Posterior vena cava (tissue), 2 donors: ENCODE measurements at places on chromosomes 1 and 21. TPM values are rescaled to one million over a fixed set of nuclear protein-coding genes. Genes with fewer than 3 reads are reported as not detected.

Gene PEAR1
- 14.5 TPM for total RNA-seq

Gene CLDN8
- total RNA-seq: not detected

Gene KCND3
- total RNA-seq: 27.8 TPM

Gene FLG
- total RNA-seq: not detected

DNA sequence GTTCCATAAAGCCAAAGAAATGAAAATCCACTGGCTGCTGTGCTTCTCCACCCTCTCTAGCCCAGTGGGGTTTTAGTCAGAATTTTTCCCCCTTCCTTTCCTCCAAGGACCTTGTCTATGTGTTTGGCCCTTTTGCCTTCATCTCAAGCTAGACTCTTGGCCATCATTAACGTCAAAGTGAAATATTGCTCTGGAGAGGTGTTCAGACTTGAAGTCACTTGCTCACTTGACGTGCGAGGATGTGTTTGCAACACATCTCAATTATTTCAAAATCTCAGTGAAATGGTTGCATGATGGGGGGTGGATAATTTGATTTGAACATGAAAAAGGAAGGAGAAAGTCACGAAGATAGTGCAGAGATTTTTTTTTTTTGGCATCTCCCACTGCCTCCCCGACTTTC is 13.6 kb downstream of the EVA1C start:
- no peak for DNase-seq

- DNase-seq: peak; percentile 77
These were observed 30.4 kb upstream of the ZBTB21 start for GRCh38 chr21:42040411-42041180.

DNA sequence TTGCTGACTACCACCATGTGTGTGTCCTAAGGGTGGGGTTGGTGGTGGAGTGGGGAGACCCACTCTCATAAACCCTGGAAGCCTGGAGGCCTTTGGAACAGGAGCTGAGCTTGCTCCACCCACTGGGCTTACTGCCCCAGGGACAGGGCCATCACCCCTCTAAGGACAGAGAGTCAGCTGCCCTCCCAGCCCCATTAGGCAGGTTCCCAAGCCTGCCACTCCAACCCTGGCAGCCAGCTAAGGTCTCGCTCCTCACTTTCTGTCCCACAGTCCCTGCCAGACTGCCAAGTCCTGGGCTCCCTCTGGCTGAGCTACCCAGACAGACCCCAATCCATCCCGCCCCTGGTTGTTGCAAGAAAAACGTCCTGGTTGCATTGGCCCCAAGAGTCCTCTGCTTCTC is 3.8 kb downstream of the NT5C1A start:
- DNase-seq: no peak

GRCh38 chr1:240413732-240414131 is 198.2 kb downstream of the GREM2 start:
- no peak for DNase-seq

GRCh38 chr1:77905603-77906002 is 17.2 kb downstream of the NEXN start:
- DNase-seq: no peak

DNA sequence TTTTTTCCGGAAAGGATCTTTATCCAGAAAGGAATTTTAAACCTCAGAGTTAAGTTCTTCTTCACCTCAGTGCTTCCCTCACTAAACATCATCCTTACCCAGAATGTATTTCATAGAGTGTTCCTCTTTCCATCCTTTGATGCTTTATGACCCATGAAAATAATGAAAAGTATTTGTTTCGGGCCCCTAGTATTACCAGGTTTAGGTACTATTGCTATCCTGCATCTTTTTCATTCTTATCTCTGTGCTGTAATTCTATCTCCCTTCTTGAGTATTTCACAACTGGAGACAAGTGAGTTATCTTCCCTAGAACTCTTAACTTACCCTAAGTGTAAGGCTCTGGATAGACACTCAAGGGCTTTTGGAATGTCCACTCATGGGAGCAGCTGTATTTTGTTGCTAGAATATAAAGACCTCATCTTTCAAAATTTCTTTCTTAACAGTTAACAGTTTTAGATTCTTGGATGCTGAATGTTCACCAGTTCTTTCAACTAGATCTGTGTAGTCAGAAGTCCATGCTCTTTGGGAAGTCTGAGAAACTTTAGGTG is 26.2 kb downstream of the UCK2 start:
- no peak for DNase-seq

DNA sequence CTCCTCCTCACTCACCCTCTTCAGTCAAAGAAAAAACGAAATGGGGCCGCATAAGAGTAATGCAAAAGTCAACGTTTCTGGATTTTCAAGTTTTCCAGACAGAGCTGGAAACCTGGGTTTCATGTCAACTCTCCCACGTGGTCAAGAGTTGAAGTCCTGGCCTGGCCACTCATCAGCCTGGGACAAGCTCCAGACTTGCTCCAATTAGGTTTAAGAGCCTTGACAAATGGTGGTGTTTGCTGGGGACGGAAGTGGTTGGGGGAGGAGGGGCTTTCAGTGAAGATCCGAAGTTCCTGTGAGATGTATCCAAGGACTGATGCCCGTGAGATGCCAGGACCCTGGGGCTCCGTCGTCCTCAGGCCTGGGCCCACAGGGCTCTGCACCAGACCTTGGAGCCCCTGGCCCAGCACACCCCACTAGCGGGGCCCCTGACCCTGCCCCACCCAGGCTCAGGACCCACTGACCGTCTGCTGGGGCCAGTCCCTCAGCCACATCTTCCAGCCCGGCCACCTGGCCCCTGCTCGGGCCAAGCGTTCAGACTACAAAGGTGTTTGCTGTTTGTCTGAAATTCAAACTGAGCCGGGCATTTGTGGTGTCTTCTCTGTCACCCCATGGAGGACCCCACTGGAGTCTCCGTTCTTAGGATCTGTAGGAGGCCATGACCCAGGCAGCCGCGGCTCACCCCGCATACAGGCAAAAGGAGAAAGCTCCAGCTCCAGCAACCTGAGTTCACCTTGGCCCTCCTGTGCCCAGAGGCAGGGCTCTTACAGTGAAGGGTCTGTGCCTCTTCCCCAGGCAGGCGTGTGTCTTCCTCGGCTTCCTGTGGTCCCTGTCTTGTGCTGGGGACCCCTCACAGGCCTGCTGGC is 53.3 kb downstream of the SIK1 start:
- no peak for DNase-seq

- DNase-seq: peak; percentile 31
These were observed 200.0 kb downstream of the MATN1 start for GRCh38 chr1:30523055-30524020.

- DNase-seq: no peak
These were observed 72.0 kb upstream of the CLDN14 start for GRCh38 chr21:36551731-36552433.

DNA sequence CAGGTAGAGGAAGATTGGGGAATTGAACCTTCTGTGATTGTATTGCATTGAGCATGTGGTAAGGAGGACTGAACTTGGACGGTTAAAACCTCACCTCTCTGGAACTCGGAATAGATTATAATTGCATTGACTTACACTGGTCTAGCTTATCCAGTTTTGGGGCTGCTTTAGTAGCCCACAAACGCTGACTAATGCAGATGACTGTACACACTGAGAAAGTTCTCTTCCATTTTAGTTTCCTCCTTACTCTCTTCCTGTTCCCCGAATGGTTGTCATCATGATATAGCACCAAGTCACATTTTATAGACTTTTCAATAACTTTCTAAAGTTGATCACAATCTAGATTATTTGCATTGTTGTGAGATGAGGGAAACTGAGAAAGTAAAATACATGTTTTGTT is 78.2 kb downstream of the NFIA start:
- no peak for DNase-seq

DNA sequence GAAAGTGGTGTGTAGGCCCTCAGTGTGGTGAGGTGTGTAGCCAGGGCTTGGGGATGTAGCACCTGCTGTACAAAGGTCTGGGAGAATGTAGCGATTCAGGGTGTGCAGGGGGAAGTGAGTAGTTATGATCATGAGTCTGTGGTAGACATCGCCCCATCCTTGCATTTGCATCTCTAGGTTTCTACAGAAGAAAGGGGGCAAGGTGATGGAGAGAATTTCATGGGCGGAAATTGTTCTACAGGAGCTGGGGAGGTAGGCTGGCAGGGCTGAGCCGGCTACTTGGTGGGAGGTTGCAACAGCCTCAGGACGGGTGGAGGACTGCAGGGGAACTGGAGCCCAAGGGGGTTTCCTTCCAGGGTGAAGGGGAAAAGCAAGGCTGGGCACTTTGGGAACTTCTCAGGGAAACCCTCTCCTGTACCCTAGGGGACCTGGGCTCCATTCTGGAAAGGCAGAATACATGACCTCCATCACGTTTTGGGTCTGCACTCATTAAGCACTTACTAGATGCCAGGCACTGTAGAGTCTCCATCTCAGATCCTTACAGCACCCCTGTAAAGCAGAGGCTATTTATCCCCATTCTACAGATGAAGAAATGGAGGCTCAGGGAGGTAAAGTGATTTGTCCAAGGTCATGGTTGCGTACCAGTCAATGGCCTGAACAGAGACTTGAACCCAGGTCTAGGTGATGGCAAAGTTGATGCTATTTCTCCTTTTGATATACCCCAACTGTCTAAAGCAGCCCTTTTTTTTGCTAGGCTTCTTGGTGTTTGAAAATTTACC is 14.5 kb upstream of the TNFRSF1B start:
- DNase-seq: no peak

DNA sequence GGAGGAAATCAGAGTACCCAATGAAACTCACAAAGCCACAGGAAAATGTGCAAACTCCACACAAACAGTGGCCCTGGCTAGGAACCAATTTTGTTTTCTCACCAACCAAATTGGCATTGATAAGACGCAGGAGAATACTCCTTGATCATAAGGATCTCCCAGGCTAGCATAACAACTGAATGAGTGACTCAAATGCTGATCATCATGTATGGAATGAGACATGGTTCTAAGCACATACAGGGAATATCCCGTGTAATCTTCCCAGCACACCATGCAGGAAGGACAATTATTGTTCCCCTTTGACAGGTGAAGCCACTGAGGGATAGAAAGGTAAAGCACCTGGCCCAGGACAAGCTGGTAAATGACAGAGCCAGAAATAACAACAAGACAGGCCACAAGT is 180.0 kb upstream of the DUSP10 start:
- no peak for DNase-seq

DNA sequence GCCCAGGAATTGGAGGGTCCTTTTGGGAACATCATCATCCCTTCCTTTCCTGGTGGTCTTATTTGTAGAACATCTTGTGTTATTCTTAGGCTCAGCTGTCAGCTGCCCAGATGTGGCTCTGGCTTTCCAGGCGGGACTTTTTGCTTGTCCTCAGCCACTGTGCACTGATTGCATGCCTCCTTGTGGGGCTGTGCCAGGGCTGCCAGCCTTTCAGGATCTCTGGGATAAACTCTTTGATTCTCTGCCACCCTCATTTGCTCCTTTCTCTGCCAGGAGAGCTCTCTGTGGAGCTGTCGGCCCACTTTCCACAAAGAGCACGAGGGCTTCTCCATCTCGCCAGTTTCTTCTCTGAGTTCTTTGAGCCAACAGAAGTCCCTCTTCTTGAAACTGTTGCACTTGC is 63.1 kb downstream of the PTPRU start:
- DNase-seq: peak; percentile 15

DNA sequence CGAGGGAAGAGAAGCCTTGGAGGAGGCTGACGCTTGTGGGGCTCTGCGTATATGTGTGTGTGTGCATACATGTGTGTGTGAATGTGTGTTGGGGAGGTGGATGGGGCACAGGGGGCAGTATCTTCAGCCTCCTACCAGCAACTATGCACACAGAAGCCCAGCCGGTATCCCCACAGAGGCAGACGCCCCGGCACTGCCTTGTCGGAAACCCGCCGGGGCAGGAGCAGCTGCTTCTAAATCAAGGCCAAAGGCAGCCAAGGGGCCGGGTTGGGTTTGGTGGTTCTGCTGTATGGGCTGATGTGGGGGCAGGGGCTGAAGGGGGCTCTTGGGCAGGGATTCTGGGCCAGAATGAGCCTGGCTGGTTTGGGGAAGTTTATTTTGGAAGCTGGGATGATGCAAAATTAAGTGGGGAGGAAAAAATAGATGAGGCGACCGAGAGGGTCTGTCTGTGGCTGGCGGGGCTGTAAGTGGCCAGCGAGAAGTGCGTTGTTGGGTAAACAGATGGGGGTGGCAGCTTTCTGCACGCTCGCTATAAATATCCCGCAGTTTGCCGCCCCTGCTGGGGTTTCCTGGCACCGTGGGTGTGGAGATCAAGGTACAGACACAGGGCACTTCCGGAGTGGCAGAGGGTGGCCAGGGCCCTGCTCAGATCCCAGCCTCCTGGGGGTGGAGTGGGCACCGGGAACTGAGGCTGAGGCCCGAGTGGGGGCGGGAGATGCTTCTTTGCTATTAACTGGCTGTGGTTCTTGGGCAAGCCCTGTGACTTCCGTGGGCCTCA is 11.0 kb upstream of the WNT4 start:
- DNase-seq: no peak

GRCh38 chr1:8970870-8971337 is 25.2 kb downstream of the CA6 start:
- no peak for DNase-seq

- no peak for DNase-seq
These were observed 3.9 kb upstream of the MEF2D start for GRCh38 chr1:156504438-156504813.

GRCh38 chr1:220123889-220124288 is 30.0 kb downstream of the IARS2 start:
- no peak for DNase-seq

- no peak for DNase-seq
These were observed 24.0 kb downstream of the FNBP1L start for GRCh38 chr1:93471911-93472310.

DNA sequence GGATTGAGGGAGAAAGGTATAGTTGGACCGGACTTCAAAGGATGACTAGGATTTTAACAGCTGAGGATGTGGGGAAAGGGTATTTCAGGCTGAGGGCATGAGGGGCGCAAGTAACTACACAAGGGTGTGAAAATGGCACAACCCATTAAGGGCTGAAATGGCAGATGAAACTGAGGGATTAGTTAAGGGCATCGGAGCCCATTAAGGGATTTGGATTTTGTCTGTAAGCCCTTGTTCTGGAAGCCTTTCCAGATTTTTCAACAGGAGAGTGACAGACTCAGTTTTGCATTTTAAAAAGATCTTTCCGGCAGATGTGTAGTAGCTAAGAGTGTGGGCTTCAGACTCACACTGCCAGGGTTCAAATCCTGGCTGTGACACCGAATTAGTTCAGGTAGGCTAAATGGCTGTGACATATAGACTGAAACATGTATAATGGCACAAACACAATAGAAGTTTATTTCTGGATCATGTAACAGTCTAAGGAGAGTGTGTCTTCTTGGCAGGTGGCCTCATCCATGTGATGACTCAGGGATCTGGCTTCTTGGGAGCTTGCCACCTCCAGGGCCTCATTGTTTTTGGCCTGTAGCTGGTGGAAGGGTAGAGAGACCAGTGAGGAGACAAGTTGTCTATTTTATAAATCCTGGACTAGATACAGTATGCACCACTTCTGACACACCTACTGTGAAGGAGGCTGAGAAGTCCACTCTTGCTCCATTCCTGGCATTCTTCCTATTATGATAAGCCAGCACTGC is 49.6 kb downstream of the UBE2T start:
- no peak for DNase-seq

- DNase-seq: no peak
These were observed 104.1 kb upstream of the MROH9 start for GRCh38 chr1:170831276-170831675.

GRCh38 chr1:10383630-10384029 is 15.2 kb upstream of the PGD start:
- DNase-seq: peak; percentile 5
